ENCODE measurements at places on chromosomes 16 and 17. TPM values are rescaled to one million over a fixed set of nuclear protein-coding genes. Genes with fewer than 3 reads are reported as not detected.

DNA sequence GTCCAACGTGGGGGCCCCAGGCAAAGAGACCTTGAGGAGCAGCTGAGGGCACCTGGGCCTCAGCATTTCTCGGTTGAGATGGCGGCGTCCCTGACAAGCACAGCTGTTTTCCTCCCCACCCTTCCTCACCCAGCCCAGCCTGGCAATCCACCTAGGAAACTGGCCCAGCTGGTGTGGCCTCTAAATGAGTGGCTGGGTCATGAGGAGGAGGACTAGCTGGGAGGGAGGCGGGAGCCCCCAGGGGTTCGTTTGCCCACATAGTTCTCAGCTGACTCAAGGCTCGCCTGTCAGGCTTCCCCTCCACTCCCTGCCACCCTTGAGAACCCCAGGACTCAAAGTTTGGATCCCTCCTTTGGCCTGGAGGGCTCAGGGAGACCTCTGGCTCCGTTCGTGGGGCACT lies 5.9 kb downstream of the RNF222 start:
- DNase-seq: peak; percentile 68

- DNase-seq: no peak
Observed at GRCh38 chr16:57510016-57510871, 24.0 kb upstream of the DOK4 start.

DNA sequence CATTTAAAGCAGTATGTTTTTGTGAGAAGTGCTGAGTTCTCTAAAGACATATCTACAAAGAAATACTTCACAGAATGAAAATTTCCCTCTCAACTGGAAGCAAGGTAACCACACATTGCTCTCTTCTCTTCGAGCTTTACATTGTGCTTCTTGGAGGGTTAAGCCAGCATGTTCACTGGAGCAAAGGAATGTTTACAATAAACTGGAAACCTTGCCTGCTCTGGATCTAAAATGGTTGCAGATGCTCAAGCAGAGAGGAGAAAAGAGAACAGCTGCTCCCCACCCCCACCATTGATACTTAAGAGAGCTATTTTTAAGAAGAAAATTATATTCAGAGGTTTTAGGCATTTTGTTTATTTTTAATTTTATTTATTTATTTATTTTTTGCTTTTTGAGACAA lies 213.1 kb downstream of the CEP112 start:
- DNase-seq: no peak

GRCh38 chr16:61547626-61548025 lies 488.6 kb downstream of the CDH8 start:
- no peak for DNase-seq

DNA sequence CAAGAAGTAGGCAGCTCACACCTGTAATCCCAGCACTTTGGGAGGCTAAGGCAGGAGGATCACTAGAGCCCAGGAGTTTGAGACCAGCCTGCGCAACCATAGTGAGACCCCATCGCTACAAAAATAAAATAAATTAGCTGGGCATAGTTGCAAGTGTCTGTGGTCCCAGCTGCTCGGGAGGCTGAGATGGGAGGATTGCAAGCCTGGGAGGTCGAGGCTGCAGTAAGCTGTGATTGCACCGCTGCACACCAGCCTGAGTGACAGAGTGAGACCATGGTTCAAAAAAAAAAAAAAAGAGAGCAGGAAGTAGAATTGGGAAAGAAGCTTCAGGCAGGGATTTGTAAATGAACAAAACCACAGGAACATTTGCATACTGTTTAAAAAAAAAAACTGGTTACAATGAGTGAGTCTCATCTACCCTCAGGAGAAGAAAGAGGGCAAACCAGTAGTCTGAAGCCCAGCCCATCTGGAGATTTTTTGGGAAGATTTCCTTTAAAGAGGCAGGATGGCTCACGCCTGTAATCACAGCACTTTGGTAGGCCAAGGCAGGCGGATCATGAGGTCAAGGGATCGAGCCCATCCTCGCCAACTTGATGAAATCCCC lies 7.9 kb downstream of the MPV17L start:
- peak; percentile 70 for DNase-seq

DNA sequence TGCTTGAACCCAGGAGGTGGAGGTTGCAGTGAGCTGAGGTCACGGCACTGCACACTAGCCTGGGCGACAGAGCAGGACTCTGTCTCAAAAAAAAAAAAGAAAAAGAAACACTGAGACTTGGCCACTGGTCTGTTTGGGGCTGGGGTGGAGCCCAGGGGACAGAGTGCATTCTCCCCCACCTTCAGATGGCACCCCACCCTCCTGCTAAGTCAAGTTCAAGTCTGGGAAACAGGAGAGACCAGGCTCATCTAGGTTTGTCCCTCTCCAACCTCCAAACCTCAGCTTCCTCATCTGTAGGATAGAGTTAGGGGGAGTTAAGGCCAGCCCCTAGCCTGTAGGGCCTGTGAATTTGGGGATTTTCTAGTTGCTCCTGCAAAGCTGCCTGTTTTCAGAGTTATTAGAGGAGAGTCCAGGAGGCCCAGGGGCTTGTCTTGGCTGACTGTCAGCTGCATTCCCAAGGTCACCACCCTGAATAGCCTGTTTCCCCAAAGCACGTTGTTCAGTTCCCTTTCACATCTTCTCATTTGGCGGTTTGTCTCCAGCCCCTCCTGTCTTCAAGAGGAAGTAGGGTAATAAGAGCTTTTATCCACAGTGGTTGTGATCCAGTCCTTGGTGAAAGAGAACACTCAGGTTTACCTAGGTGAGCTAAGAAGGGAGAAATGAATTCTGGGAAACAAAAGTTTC lies 2.2 kb downstream of the MT3 start:
- DNase-seq: no peak

- DNase-seq: peak; percentile 19
Observed at GRCh38 chr17:66625311-66625767, 209.6 kb upstream of the CACNG5 start.

DNA sequence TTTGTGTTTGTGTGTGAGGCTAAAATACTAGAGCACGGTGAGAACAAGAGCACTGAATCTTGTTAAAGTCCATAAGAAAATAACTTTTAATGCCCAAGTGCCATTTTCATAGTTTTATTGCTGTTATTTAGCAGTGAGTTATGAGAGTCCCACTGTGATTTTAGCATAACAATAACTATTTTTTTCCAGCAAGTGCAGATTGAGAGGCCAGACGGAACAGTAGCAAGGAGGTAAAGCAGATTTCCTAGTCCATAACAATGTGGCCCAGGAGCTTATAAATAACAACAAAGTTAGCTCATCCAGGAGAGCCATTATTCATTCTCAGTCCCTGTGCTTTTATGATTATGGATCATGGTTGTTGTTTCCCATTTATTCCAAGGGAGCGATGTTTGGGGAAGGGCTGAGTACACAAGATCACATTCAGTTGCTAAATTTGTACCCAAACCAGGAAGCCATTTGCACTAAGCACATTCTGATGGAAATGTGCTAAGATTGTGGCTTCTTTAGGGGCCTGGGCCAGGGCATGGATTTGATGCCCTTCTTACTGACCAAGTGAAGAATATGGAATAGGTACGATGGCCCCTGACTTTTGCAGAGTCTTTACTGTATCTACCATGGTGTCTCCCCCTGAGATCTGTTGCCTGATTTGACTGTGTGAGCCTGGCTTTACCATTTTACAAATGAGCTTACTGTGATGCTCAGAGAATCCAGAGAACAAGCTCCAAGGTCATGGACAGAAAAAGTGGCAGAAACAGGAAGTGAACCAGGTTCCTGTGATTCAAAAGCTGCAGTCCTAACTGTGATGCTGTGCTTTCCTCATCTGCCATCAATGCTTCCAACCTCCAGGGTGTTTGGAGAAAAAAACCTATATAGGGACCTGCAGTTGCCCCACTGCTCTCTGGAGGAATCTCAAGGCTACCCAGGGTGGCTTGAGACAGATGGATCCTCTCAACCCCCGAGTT lies 204.7 kb upstream of the HSBP1 start:
- DNase-seq: no peak

- DNase-seq: peak; percentile 5
Observed at GRCh38 chr17:63222655-63223054, 223.5 kb downstream of the CYB561 start.

DNA sequence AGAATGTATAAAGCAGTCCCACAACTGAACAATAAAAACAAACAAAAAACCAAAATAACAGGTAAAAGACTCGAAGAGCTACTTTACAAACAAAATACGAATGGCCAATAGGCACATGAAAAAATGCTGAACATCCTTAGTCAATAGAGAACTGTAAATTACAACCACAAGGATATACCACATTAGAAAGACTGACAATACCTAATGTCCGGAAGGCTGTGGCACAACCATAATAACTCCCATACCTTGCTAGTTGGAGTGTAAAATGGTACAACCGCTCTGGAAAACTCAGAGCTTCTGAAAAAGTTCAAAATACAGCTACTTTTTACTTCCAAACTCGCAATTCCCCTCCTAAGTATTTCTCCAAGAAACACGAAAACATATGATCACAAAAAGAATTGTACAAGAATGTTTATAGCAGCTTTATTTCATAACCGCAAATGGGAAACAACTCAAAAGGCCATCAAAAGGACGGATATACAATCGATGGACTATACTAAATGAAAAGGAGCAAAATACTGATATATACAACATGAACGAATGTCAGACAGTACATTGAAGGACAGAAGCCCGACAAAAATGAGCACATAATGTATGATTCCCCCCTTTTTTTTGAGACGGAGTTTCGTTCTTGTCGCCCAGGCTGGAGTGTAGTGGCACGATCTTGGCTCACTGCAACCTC lies 2.3 kb downstream of the TP53 start:
- DNase-seq: no peak

DNA sequence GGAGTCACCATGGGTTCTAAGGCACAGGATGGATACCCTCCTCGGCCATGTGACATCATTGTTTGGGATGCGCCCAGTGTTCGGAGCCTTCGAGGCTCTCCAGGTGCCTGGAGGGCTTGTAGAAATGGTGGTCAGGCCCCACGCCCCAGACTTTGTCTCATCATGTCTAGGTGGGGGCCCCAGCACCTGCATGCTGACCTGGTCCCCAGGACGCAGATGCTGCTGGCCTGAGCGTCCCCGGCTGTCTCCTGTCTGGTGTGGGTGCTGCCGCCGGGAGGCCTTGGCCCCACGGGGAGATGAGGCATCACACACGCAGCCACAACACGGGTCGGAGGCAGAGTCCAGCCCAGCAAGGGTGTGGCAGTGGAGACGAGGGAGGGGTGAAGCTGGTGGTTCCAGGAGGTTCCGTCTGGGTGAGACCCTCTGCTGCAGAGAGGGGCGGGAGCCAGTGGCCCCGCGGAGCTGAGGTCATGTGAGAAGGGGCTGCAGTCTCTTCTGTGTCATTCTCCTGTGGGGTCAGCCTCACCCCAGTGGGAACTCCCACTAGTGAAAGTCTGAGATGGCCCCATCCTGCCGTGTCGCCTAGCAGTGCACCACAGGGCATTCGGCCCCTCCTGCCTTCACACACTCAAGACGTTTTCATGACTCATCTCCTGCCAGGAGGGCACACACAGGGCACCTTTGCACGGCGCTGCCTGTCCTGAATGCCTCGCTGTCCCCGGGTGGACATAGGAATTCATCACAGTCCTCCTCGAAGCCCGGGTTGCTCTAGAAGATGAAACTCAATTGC lies 46.6 kb downstream of the JPH3 start:
- no peak for DNase-seq

- DNase-seq: no peak
Observed at GRCh38 chr17:43399839-43400328, 1.1 kb downstream of the ARL4D start.

GRCh38 chr17:62809656-62810055 lies 1.5 kb upstream of the MARCHF10 start:
- DNase-seq: no peak

- DNase-seq: no peak
Observed at GRCh38 chr17:7955414-7956227, 23.6 kb downstream of the CNTROB start.

DNA sequence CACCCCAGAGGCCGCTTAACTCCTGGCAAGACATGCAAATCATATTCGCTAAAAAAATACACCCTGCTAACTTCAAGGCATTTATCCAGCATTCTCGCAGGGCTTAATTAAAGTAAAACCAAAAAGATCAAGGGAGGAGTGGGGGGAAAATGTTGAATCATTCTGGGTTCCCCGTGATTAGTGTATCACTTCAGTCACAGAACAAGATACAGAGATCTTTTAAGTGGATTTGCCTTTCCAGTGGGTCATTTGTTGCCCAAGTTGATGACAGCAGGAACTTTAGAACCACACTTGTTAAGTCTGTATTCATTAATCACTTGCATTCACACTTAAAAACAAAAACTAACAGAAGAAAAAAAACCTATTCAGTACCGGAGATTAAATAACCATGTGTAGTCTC lies 17.3 kb downstream of the CRYBA1 start:
- DNase-seq: no peak

GRCh38 chr16:81737885-81738536 lies 41.1 kb upstream of the PLCG2 start:
- peak; percentile 88 for DNase-seq

GRCh38 chr17:43673516-43674323 lies 12.0 kb upstream of the MEOX1 start:
- DNase-seq: peak; percentile 50

GRCh38 chr17:6413065-6413464 lies 21.9 kb downstream of the AIPL1 start:
- DNase-seq: peak; percentile 41

HID1 gene
- polyA plus RNA-seq: 0.52 TPM

DYNLL2 gene
- 12.0 TPM for polyA plus RNA-seq

KRT12 gene
- not detected for polyA plus RNA-seq

PRSS33 gene
- polyA plus RNA-seq: not detected

MLKL gene
- 11.7 TPM for polyA plus RNA-seq

WFIKKN1 gene
- not detected for polyA plus RNA-seq

Data from mammary epithelial cell (primary cell).